Fibroblast of lung (primary cell): ENCODE measurements at places on chromosomes 11 and 22. TPM values are rescaled to one million over a fixed set of nuclear protein-coding genes. Genes with fewer than 3 reads are reported as not detected.

TMPRSS13 gene
- total RNA-seq = not detected in 2 replicates

DNA sequence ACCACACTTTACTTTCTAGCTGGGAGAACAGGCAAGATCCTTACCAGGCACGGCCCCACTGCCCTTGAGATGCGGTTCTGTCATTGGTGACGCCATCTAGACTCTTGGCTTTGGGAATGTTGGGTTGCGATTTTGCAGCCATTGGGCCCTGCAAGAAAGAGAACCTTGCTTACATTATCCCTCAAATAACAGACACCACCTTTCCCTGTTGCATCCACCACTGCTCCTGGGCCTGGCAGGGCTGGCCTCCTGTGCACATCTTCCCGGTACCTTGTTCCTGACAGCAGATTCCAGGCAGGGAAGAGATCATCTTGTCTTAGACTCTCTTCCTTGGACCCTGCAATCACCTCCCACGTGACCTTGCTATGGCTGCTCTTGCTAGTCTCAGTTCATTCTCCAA, 3.4 kb downstream of the DHCR7 start:
- peaks cover 19% of the 10 kb centered on the region for H3K36me3 ChIP-seq
- no peak overlapping the region for H3K27ac ChIP-seq
- peaks cover 6% of the 10 kb centered on the region for H3K4me1 ChIP-seq

DNA sequence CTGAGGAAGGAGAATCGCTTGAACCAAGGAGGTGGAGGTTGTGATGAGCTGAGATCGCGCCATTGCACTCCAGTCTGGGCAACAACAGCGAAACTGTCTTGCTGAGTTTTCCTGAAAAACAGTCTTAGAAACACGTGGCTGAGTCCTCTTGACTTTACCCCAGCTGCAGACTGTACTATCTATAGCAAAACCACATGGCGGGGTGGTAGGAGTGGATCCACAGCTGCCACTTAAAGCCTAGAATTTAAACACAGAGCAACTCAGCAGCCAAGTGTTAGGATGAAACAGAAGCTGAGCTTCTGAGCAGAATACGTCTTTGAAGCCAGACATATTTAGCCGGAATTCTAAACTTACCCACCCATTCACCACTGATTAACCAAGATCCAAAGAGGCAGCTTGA, 14.1 kb downstream of the PATZ1 start:
- no peak overlapping the region for H3K27ac ChIP-seq
- no peaks in the 10 kb centered on the region for H3K27me3 ChIP-seq
- no peak overlapping the region for H3K4me3 ChIP-seq
- H3K36me3 ChIP-seq = peaks cover 14% of the 10 kb centered on the region

DNA sequence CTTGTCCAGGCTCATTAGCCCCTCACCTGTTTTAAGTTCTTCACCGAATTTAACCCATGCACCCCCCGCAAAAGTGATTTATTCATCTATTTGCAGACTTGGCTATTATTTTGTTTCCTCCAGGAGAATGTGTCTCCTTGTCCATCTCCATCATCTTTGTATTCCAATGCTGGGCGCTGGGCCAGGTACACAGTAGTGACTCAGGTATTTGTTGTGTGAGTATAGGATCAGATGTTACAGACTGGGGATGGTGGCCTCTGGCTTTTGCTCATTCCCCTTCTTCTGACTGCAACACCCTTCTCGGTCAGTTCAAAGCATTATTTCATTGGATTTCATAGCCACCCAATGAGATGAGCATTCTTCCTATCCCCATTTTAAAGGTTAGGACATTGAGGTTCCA, 408.2 kb downstream of the MN1 start:
- no peak overlapping the region for H3K27ac ChIP-seq
- no peaks in the 10 kb centered on the region for H3K36me3 ChIP-seq
- H3K4me1 ChIP-seq = no peaks in the 10 kb centered on the region
- DNase-seq = no peak
- peaks cover 5% of the 10 kb centered on the region for H3K27me3 ChIP-seq
- no peak overlapping the region for H3K4me3 ChIP-seq

DNA sequence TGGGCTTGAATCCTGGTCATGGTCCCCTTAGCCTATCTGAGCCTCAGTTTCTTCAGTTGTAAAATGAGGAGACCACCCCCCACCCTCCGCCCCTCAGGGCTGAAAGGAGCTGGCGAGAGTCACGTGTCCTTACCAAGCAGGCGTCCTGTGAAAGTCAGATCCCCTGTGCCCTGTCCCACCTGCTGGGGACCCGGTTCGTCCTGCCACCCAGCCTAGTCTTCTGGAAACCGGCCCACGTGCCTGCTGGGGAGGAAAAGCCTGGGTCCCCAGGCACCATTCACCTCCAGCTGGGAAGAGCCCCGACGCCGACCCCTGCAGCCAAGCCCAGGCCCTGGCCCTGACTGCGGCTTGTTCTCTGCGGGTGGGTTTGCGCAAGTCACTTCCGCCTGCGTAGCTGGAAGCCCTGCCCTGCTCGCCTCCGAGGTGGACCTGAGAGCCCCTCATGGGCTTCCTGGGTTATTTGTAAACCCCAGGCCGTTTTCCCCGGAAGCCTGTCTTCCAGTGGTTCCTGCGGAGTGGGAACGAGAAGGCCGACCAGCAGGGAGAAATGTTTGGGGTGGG, 679 bp upstream of the SSH3 start:
- no peak overlapping the region for H3K27ac ChIP-seq
- peaks cover 11% of the 10 kb centered on the region for H3K36me3 ChIP-seq
- H3K27me3 ChIP-seq = no peaks in the 10 kb centered on the region
- peak overlapping the region; percentile 83 for H3K4me3 ChIP-seq
- no peak for DNase-seq
- H3K4me1 ChIP-seq = peaks cover 9% of the 10 kb centered on the region

- no peaks in the 10 kb centered on the region for H3K4me1 ChIP-seq
- peak; percentile 28 for DNase-seq
- no peak overlapping the region for H3K4me3 ChIP-seq
- H3K27ac ChIP-seq = no peak overlapping the region
- H3K27me3 ChIP-seq = peaks cover 2% of the 10 kb centered on the region
Measured at GRCh38 chr11:124195189-124195734, 12.1 kb downstream of the OR10D3 start.

STARD10 gene
- total RNA-seq = 32.0 and 38.3 TPM in 2 replicates

- no peak for DNase-seq
- H3K4me1 ChIP-seq = no peaks in the 10 kb centered on the region
- H3K27me3 ChIP-seq = no peaks in the 10 kb centered on the region
Measured at GRCh38 chr11:7423946-7424345, 61.4 kb upstream of the OLFML1 start.

- no peak overlapping the region for H3K4me3 ChIP-seq
- H3K36me3 ChIP-seq = no peaks in the 10 kb centered on the region
- H3K27me3 ChIP-seq = no peaks in the 10 kb centered on the region
- H3K27ac ChIP-seq = no peak overlapping the region
- H3K4me1 ChIP-seq = no peaks in the 10 kb centered on the region
- DNase-seq = no peak
Measured at GRCh38 chr22:33891992-33892391, 28.3 kb downstream of the LARGE1 start.

SUSD2 gene
- 0.77 and 10.6 TPM in 2 replicates for total RNA-seq

NAALAD2 gene
- 0.66 and 0.77 TPM in 2 replicates for total RNA-seq

DNA sequence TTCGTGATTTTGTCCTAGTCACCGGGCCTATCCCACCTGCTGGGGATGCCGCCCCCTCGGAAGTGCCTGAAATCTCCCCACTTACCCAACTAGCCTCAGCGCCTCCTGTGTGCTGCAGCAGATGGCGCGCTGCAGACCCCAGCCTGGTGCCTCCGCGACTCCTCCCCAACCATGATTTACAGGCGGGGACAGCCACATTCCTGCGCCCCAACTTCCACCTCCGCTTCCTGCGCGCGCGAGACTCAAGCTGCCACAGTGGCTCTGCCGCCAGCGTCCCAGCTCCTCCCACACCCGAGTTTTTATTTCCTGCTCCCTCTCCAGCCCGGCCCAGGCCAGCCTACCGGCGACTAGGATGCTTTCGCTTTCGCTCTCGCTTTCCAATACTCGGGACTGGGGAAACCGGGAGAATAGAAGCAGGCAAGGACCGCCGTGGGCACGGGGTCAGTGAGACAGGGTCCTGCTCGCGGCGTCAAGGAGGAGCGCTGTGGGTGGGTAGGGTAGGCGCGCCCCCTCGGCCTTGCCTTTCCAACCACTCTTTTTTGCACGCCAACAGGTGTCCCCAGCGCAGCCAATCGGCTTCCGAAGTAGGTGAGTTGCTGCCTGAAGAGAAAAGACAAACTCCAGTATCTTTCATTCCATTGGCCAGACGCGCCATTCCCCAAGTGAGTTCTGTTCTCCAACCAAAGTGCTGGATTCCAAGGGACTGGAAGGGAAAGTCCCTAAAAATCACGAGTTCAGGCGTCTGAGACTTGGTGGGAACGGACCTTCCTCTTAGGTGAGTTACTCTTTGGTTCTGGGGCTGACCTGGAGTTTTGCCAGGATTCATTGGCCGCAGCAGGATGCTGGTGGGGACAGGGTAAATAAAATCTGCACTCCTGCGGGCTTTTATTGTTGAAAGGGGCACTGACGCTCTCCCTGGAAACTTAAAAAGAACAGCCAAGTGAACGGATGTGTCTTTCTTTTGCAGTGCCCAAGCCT, at the start of gene FAM111A:
TSS of gene FAM111A (plus strand) at position 327 of the 978 bp plus-strand sequence. CDS start 6,017 bp downstream, outside the sequence.
- peak within 1 kb of the TSS; percentile 82 for H3K4me3 ChIP-seq
- peaks cover 11% of the 10 kb centered on the region for H3K4me1 ChIP-seq
- peak; percentile 85 for DNase-seq
- peak within 1 kb of the TSS; percentile 97 for H3K27ac ChIP-seq

TUB gene
- 9.6 and 10.3 TPM in 2 replicates for total RNA-seq

DNA sequence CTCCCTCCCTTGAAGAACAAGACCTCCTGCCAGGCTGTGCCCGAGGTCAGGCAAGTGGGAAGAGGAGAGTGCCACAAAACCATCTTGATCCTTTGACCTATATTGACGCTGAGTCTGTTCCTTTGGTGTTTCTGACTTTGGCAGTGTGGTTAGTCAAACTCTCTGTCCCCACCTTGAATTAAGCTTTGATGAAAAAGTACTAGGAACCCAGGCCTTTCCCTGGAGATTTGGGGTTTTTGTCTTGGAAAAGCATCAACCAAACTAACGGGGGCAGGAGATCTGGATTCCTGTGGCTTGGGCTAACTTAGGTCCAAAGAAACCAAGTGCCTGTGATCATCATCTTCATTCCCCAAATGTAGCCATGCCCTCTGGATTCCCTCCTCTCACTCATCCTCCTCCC, 40.4 kb downstream of the ARFGAP2 start:
- H3K27ac ChIP-seq = no peak overlapping the region
- no peaks in the 10 kb centered on the region for H3K4me1 ChIP-seq
- DNase-seq = no peak
- no peak overlapping the region for H3K4me3 ChIP-seq

OR51L1 gene
- not detected in 2 replicates for total RNA-seq

- peak within 1 kb of the TSS; percentile 8 for H3K27ac ChIP-seq
- H3K4me1 ChIP-seq = peaks cover 3% of the 10 kb centered on the region
- no peak for DNase-seq
- no peak within 1 kb of the TSS for H3K4me3 ChIP-seq
- no peaks in the 10 kb centered on the region for H3K27me3 ChIP-seq
- no peaks in the 10 kb centered on the region for H3K36me3 ChIP-seq
Measured at GRCh38 chr11:65170058-65170534, at the start of gene SPDYC. SPDYC (plus strand) TSS chr11:65170233; CDS start chr11:65171358, 1,125 bp downstream.

GRCh38 chr11:85947431-85948272, 92.5 kb downstream of the CCDC83 start:
- no peak overlapping the region for H3K4me3 ChIP-seq
- H3K36me3 ChIP-seq = no peaks in the 10 kb centered on the region
- H3K4me1 ChIP-seq = peaks cover 11% of the 10 kb centered on the region
- no peaks in the 10 kb centered on the region for H3K27me3 ChIP-seq
- peak; percentile 80 for DNase-seq

- H3K4me3 ChIP-seq = no peak overlapping the region
- peaks cover 7% of the 10 kb centered on the region for H3K27me3 ChIP-seq
- H3K27ac ChIP-seq = no peak overlapping the region
- DNase-seq = no peak
- no peaks in the 10 kb centered on the region for H3K36me3 ChIP-seq
Measured at GRCh38 chr11:114260077-114260476, 36.1 kb upstream of the NNMT start.

DNA sequence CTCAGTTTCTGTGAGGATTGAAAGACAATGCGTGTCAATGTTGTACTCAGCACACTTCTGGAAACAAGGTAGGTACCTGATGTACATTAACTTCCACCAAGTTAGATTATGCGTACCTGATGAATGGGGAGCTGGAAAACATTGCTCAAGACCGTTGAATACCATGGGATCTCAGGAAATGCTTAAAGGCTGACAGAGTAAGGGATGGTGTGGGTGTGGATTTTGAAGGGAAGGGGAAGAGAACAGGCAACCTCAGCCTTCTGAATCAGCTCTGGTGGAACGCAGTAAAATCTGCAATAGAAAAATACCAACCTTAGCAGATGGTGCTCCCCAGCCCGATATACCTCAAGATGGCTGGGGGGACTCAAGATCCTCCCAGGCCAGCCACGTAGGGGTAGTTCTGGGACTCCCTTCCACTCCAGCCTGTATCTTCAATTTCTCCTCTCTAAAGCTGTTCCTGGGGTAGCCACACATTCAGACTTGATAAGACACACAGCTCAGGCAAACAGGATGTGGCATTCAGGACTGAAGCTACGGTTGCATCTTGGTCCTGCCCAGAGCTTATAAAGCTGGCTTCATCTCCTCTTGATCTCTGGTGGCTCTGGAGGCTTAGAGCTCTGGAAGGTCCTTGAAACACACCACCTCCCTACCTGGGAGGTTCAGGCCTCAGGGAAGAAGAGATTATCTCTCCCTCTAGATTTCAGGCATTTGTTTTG, 111.8 kb downstream of the CTNND1 start:
- H3K4me3 ChIP-seq = no peak overlapping the region
- no peaks in the 10 kb centered on the region for H3K4me1 ChIP-seq
- no peak overlapping the region for H3K27ac ChIP-seq
- no peaks in the 10 kb centered on the region for H3K27me3 ChIP-seq
- no peaks in the 10 kb centered on the region for H3K36me3 ChIP-seq
- DNase-seq = no peak

- peaks cover 16% of the 10 kb centered on the region for H3K36me3 ChIP-seq
- no peaks in the 10 kb centered on the region for H3K27me3 ChIP-seq
- H3K4me3 ChIP-seq = no peak overlapping the region
- no peaks in the 10 kb centered on the region for H3K4me1 ChIP-seq
Measured at GRCh38 chr11:1008001-1008802, 28.3 kb downstream of the MUC6 start.

DNA sequence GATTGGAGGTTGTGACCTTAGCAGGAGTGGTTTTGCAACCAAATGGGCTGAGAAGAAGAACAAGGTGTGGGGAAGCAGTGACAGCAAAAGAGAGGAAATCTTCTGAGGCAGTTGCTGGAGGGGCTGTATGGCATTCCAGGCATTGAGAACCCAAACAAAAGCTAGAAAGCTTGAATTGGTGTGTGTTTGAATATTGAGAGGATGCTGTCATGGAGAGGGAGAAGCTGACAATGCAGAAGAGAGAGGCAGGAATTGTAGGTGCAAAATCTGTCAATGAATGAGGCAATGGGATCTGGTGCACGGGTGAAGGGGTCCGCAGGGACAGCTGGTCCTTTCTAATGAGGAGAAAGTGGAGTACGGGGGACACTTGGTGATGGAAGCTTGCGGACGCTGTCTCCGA, 123.4 kb downstream of the C11orf91 start:
- H3K4me1 ChIP-seq = no peaks in the 10 kb centered on the region
- DNase-seq = no peak
- no peak overlapping the region for H3K27ac ChIP-seq
- H3K27me3 ChIP-seq = no peaks in the 10 kb centered on the region

GRCh38 chr22:38462960-38463784, 4.7 kb upstream of the KDELR3 start:
- no peaks in the 10 kb centered on the region for H3K36me3 ChIP-seq
- H3K4me3 ChIP-seq = no peak overlapping the region
- H3K27me3 ChIP-seq = peaks cover 24% of the 10 kb centered on the region
- DNase-seq = no peak
- H3K4me1 ChIP-seq = peaks cover 4% of the 10 kb centered on the region

- peak overlapping the region; percentile 95 for H3K27ac ChIP-seq
- H3K4me1 ChIP-seq = peaks cover 7% of the 10 kb centered on the region
- no peaks in the 10 kb centered on the region for H3K27me3 ChIP-seq
- DNase-seq = peak; percentile 12
Measured at GRCh38 chr11:116771935-116772334, 852 bp downstream of the BUD13 start.
